Fibroblast of skin of back (primary cell): ENCODE measurements at places on chromosomes 16 and 17.

- DNase-seq, result peak; percentile 75
Measured at GRCh38 chr16:49701789-49702494, 154.0 kb downstream of the ZNF423 start.

GRCh38 chr17:7328009-7328408, 1.1 kb downstream of the NEURL4 start:
- no peak for DNase-seq

- no peak for DNase-seq
Measured at GRCh38 chr16:46428108-46429061, 192.8 kb downstream of the SHCBP1 start.

DNA sequence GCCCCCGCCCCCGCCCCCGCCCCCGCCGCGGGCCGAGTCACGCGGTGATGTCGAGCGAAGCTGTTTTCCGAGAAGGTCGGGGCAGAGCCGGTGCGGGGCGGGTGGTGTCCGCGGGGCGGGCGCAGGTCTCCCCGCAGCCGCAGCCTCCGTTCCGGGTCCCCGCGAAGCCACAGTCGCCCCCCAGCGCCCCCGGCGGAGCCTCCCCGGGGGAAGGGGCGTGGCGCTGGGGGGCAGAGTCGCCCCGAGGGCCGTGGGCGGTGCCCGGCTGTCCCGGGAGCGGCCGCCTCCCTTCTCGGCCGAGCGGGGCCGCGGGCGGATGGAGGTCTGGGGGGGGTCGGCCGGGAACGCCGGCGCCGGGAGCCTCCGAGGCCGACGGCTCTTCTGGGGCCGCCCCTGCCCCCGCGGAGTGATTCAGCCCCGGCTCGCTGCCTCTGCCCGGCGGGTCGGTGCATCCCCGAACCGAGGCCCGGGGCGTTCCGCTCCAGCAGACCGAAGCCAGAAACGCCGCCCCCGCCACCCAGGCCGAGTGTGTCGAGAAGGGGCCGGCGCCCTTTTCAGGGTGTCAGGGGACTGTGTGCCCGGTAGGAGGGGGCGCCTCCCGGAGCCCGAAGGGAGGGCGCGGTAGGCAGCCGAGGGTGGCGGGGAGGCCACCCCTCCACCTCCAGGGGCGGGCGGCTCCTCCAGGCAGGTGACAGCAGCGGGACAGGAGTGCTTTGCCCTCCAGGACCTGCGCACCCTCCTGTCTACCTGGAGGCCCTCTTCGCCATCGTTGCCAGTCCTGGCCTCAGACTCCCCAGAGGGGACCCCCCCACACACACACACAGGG, 1.7 kb downstream of the METRNL start:
- peak; percentile 35 for DNase-seq
